OCI-LY7 (cell line): ENCODE measurements at places on chromosomes 6 and 20. TPM values are rescaled to one million over a fixed set of nuclear protein-coding genes. Genes with fewer than 3 reads are reported as not detected.
A peak's percentile ranks its signal among the peaks of the same experiment; 100 is the strongest.

GRCh38 chr6:52209770-52210169, 23.6 kb downstream of the IL17A start:
- DNase-seq = no peak

DNA sequence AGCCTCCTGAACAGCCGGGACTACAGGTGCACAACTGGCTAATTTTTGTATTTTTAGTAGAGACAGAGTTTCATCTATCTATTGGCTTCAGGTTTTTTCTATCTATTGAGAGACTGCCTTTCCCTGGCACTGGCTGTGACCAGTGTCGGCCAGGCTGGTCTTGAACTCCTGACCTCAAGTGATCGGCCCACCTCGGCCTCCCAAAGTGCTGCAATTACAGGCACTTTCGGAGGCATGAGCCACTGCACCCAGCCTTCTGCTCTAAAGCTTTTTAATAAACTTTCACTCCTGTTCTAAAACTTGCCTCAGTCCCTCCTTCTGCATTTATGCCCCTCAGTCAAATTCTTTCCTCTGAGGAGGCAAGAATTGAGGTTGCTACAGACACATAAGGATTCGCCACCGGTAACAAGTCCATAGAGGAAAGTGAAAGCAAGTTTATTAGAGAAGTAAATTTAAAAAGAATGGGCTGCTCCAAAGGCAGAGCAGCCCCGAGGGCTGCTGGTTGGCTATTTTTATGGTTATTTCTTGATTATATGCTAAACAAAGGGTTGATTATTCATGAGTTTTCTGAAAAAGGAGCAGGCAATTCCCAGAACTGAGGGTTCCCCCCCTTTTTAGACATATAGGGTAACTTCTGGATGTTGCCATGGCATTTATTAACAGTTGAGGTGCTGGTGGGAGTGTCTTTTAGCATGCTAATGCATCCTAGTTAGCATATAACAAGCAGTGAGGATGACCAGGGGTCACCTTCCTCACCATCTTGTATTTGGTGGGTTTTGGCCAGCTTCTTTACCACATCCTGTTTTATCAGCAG, 44.8 kb upstream of the RNGTT start:
- no peak for DNase-seq

GRCh38 chr6:144064402-144065212, 30.8 kb downstream of the SF3B5 start:
- peak; percentile 49 for DNase-seq

DNA sequence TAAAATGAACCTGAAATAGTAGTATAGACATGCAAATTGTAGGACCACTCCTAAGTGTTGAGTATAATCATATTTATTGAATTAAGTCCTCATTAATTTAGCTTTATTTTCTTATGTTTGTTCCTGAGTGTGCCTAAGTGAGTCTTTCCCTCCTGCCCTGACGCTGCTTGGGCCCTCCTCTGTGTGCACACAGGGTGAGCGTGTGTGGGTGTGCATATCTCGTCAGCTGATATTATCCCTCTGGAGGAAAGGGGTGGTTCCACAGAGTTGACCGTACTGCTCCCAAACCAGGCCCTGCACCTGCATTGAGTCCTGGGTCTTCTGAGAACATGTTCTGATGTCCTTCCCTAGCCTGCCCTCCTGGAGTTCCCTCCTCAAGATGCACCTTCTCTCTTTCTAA, 28.0 kb downstream of the TULP4 start:
- DNase-seq = no peak

DNA sequence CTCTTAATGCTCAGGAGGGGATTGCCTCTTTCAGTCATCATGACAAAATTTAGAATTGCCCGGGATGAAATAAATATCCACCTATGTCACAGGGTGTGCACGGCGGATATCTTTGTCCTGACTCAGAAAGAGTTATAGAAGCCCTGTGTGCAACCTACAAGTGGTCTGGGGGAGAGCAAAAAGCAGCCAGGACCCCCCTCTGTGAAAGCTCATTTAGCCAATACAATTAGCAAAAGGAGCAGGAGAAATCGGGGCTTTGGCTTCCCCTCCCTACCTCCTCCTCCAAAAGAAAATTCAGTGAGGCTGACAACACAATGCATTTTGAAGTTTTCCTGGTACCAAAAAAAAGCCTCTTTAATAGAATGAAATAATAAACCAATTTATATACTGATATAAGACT, 21.8 kb downstream of the FOXA2 start:
- DNase-seq = no peak

DNA sequence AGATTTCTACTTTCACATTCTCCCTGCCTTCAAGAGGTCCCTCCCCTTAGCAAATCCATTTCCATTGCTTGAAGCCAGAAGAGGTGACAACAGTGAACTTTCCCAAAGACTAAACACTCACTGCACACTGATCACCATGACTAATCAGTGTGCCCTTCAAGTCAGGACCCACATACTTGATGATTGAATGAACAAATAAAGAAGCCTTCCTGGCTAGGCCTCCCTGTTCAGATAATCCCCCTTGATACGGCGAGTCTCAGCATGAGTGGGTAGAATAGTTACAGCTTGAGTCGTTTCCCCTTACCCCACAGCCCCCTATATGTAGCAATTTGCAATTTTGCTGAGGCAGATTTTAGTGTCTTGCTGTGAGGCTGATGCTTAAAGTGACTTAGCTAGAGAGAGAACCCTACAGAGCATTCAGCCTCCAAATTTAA, 102.2 kb downstream of the UNC5CL start:
- no peak for DNase-seq

- peak; percentile 7 for DNase-seq
These were observed 61.2 kb downstream of the GCLC start for GRCh38 chr6:53483423-53484353.

GRCh38 chr6:32047084-32047478, 8.9 kb downstream of the CYP21A2 start:
- no peak for DNase-seq

DNA sequence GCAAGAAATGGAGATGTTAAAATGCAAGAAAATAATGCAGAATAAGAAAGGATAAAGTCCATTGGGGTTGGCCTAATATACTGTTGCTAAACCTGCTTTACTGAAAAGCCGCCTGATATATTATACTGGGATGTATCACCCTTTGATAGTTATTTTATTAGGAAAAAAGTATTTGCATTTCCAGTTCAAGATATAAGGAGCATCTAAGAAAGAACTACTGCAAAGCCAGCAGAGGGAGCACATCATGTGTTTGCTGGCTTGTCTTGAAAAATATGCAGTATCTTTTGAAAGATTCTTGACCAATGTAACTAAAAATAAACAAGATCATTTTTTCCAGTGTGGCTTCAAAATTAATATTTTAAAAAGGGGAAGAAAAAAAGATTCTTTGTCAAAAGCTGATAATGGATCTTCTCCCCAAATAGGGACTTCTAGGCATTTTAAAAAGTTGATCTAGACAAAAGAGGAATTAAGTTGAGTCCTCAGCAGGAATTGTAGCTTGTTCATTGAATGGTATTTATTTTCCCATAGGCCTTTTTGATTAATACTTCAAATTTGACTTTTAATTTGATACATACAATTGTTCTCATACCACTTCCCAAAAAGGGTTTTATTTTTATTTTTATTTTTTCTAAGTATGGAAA, 214.9 kb downstream of the ZFAND3 start:
- DNase-seq = peak; percentile 18

- DNase-seq = no peak
These were observed 38.5 kb upstream of the SIM1 start for GRCh38 chr6:100503043-100503705.

GRCh38 chr6:62323818-62324431, 37.9 kb upstream of the KHDRBS2 start:
- DNase-seq = no peak

DNA sequence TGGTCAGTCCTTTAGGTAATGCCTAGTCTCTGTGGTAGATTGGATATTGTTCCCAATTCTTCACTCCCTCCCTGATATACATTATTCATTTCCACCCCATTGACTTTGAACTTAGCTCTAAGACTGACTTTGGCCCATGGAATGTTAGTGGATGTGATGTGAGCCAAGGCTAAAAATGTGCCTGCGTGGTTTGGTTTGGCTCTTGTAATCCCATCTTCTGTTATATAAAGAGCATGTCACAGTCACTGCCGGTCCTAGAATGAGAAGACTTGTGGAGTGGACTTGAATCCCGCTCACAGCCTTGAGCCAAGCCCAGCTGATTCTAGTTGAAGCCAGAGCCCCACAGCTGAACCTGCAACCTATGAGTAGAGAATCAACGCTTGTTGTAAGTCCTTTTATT, 23.6 kb upstream of the DNAAF9 start:
- DNase-seq = no peak

- no peak for DNase-seq
These were observed 21.1 kb downstream of the GHRH start for GRCh38 chr20:37240337-37241067.

DNA sequence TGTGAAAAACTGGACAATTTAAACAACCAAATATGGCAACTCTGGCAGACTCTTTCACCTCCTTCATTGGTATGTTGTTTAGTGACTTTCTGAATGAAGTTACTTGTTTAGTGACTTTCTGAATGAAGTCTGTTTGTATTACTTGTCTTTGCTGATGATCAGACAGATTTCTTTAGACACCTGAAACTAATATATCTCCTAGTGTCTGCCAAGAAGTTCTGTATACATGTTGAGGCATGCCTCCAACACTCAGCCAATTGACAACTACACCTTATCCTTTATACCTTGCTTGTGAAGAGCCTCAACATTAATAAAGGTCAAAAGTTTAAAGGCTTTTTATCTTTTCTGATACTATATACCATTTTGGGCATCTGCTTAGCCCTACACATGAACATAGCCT, 725.4 kb upstream of the EPHA7 start:
- no peak for DNase-seq

DNA sequence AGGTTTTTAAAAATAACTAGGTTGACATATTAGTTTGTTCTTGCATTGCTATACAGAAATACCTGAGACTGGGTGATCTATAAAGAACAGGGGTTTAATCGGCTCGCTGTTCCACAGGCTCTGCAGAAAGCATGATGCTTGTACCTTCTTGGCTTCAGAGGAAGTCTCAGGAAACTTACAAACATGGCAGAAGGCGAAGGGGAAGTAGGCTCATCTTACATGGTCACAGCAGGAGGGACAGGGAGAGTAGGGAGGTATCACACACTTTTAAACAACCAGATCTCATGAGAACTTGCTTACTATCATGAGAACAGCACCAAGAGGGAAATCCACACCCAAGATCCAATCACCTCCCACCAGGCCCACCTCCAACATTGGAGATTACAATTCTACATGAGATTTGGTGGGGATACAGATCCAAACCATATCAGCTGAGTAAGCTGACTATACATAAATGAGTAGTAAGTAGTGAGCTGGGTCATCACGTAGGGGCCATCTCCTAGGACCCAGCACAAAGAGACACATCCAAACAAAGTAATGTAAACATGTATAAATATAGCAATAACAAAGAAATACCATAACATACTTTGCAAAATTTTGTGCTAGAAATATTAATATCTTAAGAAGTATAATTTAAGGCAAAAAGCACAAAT, 31.4 kb upstream of the SIRPG start:
- no peak for DNase-seq

DNA sequence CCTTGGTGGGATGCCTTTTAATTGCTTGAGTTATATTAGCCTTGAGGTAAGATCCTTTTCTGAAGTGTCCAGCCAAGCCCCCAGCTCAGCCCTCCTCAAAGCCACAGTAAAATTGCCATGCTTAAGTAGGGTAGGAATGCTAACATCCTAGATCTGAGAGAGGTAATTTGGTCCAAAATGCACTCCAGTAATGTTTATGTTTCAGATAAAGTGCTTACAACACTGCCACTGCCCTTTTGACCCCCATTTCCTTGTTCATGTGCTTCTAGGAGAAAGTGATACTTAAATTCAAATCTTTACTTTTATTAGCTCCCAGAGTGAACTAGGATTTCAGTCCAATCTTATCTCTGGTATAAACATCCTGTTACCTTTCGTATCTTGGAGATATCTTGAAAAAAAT, 318.0 kb downstream of the BMP2 start:
- no peak for DNase-seq

- no peak for DNase-seq
These were observed 83.4 kb downstream of the JARID2 start for GRCh38 chr6:15329197-15329671.

- no peak for DNase-seq
These were observed 98.0 kb upstream of the KCNG1 start for GRCh38 chr20:51120868-51121267.

DNA sequence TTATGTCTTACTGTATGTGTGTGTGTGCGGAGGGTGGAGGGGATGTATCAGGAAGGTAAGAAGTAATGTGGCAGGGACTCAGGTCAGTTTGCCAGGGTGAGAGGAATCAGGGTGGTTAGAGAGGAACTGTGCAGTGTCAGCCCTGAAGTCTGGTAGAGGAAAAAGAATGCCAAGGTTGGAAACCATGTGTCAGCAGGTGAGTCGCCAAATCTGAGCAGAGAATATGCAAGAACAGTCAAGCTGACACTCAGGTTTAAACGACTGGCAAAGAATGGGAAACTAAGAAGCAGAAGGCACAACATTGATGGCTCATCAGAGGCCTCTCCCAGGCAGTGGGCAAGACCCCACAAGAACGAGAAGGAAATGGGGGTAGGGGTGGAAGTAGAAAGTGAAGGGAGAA, 107.5 kb upstream of the TBX18 start:
- no peak for DNase-seq

DNA sequence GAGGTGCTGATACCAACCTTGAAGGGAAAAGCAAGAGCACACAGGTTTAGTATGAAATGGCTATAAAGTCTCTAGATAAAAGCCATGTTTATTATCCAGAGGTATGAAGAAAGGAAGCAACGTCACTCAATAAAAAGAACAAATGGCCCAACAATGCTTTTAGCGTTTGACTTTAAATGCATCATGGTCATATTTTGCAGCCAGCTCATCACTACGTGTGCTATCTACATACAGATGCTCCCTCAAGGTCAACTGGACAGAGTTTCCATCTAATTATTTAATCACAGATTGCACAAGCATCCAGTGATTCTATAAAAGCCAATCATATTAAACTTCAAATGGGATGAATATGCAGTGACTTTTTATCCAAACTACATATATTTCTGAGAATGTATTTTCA, 127.6 kb upstream of the SYNDIG1 start:
- DNase-seq = no peak

- no peak for DNase-seq
These were observed 78.6 kb upstream of the SMIM8 start for GRCh38 chr6:87243812-87244211.

GRCh38 chr20:14959506-14960475, 622.4 kb upstream of the FLRT3 start:
- no peak for DNase-seq

Gene ROMO1
- 109 and 164 TPM in 2 replicates for total RNA-seq

Gene TCP11
- total RNA-seq = not detected in 2 replicates

Gene LGSN
- 0.26 and 0.76 TPM in 2 replicates for total RNA-seq

Gene ENPP5
- 1.6 and 2.4 TPM in 2 replicates for total RNA-seq

Gene PROCR
- total RNA-seq = not detected in 2 replicates

Gene CDH26
- total RNA-seq = 0.26 and 0.36 TPM in 2 replicates

Gene FAM110A
- total RNA-seq = 28.2 and 36.4 TPM in 2 replicates

Gene VSTM2L
- total RNA-seq = 0.17 TPM in 1 of 2 replicates, not detected in the other

Gene CPNE1
- 193 and 202 TPM in 2 replicates for total RNA-seq

Gene HLA-DRA
- total RNA-seq = 552 and 585 TPM in 2 replicates

Gene ETV7
- total RNA-seq = not detected in 2 replicates

Gene MCM8
- total RNA-seq = 58.2 and 59.4 TPM in 2 replicates

Gene CST4
- not detected in 2 replicates for total RNA-seq

Gene TGM3
- total RNA-seq = not detected in 2 replicates

Gene L3MBTL3
- total RNA-seq = 7.3 and 11.0 TPM in 2 replicates
